NCI-H1417 treated with DMSO at 0.1 percent for 48 hours (cell line): ENCODE measurements at places on chromosomes 4 and X.
A peak's percentile ranks its signal among the peaks of the same experiment; 100 is the strongest.

DNA sequence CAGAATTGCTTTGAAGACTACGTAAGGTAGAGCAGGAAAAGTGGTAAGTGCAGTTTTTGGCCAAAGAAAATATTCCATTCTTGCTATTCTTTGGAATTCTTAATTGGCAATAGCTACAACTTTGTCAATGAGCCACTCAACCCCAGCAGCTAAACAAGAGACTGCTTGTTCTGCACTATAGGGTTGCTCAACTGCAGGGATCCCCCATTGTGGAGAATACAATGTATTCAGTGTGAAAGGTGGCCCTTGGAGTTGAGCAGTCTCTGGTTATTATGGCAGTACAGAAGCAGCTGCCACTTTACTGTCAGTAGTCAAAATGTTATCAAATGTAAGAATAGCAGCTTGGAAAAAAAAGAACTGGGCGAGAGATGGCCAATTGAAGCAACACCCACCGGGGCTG lies 808.7 kb downstream of the CENPC start:
- no peak for DNase-seq

- no peak for DNase-seq
These were observed 511.6 kb downstream of the PACRGL start for GRCh38 chr4:21211846-21212245.

GRCh38 chrX:19879735-19880378 lies 7.5 kb downstream of the SH3KBP1 start:
- no peak for DNase-seq

- no peak for DNase-seq
These were observed 1.4 kb upstream of the RPS6KA3 start for GRCh38 chrX:20267931-20268701.

DNA sequence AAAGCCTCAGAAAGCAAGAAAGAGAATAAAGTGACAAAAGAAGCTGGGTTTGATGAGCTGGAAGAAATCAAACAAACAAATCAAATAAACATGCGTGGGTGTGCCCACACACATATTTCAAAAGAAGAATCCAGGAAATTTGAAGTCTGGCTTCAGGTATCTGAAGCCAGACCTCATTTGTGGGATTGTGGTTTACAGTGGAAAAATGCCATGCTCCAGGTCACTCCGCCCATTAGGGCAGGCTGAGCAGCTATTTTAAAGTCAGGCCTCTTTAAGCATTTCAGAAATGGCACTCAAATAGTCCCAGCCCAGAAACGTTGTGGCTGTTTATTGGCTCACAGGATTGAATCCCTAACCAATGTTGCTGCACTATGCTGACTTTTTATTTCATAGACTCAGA lies 226.1 kb upstream of the F9 start:
- no peak for DNase-seq

DNA sequence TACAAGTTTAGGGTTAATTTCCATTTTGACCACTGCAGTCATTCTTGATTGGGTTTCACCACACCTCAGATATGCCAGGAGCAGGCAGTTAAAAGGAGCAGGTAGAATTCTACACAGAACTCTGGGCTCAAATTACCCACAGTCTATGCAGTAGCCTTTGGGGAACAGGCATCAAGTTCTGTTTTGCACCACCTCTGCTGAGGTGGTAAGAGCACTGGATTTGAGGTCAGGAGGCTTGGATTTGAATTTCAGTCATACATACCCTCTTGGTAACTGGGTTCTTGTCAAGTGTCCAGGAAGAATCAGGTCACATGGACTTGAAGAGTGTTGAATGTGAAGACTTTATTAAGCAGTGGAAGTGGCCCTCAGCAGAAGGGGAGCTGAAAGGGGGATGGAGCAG lies 40.4 kb upstream of the PGK1 start:
- DNase-seq: no peak

DNA sequence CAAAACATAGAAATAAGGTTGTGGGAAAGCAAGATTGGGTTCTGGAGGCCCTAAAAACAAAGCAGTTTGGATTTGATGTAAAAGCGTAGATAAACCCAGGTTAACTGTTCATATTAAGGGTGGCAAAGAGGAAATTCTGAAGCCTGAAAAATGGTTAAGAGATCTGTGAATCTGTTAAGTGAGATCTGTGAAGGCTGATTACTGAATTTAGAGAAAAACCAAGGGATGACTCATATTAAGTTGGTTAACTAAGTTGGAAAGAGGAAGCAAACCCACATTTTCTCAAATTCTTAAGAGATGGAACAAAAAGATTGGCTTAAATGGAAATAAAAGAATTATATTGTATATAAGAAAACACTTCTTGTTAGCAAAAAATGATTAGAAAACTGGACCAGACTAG lies 22.8 kb downstream of the GPAT3 start:
- no peak for DNase-seq

DNA sequence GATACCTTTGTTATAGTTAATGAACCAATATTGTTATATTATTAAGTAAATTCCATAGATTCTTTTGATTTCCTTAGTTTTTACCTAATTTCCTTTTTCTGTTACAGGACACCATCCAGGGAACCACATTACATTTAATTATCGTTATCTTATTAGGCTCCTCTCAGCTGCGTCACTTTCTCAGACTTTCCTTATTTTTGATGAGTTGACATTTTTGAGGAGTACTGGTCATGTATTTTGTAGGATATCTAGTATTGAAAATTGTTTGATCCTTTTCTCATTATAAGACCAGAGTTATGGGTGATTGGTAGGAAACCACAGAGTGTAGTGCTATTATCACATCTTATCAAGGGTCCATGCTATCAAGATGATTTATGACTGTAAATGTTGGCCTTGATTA lies 319.7 kb downstream of the NKX6-1 start:
- no peak for DNase-seq

DNA sequence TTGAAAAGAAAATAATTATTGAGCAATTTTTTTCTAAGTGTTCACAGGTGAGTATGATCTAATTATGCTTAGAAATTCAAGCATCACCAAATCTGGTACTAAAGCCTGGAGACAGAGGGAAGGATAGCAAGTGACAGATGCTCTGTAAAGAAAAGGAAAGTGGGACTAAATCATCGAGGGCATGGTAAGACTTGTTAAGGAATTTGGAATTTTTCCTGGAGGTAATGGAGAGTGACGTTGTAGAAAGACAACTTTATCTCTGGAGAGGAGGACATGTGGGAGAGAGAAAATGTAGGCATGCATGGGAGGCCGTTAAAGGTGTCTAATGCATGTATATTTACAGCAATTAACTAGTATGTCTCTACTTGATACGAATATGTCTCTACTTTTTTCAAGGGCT lies 333.2 kb upstream of the ATOH1 start:
- DNase-seq: no peak

DNA sequence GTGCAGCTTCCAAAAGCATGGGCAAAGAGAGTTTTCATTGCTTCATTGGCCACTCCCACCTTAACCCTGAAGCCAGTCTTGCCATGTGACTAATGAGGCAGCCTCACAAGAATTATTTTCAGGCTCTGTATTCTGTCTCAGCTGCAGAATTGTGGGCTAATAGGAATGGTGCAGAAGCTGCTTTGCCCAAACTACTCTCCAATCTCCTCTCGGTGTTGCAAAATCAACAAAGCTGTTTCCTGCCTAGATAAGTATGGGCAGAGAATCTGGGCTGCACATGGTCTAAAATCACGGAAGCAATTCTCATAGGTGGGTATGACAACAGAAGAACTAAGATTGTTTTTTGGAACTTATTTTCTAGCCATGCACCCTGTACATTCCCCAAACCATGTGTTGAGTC lies 31.4 kb downstream of the PPP1R2C start:
- DNase-seq: no peak

- no peak for DNase-seq
These were observed 1.5 kb downstream of the SASH3 start for GRCh38 chrX:129781134-129781672.

DNA sequence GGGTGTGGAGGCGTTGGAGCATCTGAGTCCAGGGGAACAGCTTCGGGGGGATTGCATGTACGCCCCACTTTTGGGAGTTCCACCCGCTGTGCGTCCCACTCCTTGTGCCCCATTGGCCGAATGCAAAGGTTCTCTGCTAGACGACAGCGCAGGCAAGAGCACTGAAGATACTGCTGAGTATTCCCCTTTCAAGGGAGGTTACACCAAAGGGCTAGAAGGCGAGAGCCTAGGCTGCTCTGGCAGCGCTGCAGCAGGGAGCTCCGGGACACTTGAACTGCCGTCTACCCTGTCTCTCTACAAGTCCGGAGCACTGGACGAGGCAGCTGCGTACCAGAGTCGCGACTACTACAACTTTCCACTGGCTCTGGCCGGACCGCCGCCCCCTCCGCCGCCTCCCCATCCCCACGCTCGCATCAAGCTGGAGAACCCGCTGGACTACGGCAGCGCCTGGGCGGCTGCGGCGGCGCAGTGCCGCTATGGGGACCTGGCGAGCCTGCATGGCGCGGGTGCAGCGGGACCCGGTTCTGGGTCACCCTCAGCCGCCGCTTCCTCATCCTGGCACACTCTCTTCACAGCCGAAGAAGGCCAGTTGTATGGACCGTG lies 2.2 kb downstream of the AR start:
- DNase-seq: no peak

- no peak for DNase-seq
These were observed 50.9 kb upstream of the FAM241A start for GRCh38 chr4:112094330-112094729.

DNA sequence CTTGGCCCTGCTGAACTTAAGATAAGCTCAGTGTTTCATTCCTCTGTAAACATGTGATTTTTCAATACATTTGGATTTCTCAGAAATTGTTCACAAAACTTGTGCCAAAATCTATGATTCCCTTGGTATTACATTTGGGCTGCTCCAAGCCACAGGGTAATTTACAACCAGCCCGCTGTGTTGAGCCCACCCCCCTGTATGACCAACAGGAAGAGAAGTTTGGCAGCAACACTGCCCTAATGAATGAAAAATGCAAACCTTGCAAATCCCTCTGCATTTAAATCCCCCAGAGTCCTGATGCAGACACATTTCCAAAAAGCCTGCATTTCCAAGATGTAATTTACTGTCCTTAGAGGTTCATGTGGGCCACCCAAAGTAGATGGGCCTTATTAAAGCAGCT lies 34.1 kb upstream of the GAB1 start:
- no peak for DNase-seq

DNA sequence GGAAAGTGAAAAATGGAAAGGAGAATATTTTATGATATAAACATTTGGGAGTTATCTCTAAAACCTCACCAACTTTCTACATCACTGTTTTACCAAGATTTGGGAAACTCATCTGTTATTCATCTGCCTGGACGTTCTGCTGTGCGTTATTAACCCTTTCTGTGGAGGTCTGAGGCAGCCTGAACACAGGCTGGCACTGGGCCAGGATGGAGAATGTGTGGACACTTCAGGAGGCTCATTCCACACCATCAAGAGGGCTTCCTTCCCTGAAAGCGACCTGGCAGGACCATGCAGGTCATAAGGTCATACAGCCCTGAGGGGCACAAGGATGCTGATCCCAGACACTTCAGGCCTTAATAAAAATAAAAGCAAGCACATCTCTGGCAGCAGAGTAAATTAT lies 31.2 kb upstream of the TMEM184C start:
- DNase-seq: no peak

- DNase-seq: no peak
These were observed 35.2 kb downstream of the SLC25A5 start for GRCh38 chrX:119503484-119503861.

DNA sequence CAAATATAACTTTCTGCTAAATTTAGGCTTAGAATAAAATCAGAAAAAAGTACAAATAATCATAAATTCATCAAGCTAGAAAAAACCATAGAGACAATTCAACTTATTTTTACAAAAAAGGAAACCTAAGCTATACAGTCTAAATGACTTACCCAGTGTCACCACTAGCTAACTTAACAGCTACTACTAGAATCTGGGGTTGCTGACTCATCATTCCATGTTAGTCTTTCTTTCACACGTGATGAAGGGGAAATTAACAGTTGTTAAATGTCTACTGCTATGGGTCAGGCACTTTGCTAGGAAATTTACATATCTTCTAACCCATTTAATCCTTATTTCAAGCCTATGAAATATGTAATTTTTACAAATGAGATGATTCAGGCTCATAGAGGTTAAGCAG lies 349.3 kb upstream of the GALNT7 start:
- no peak for DNase-seq

GRCh38 chr4:180434131-180434895 lies 1808.9 kb upstream of the TENM3 start:
- DNase-seq: no peak

GRCh38 chr4:78379040-78379439 lies 172.5 kb upstream of the ANXA3 start:
- DNase-seq: no peak

DNA sequence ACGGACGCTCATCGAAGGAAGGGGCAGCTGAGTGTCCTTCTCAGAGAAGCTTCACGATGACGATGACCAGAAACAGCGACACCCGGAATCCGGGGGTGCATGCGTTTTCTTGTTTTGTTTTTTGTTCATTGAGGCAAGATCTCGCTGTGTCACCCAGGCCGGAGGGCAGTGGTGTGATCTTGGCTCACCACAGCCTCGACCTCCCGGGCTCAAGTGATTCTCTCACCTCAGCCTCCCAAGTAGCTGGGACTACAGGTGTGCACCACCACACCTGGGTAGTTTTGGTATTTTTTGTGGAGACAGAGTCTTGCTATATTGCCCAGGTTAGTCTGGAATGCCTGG lies 19.8 kb downstream of the DGKQ start:
- no peak for DNase-seq

DNA sequence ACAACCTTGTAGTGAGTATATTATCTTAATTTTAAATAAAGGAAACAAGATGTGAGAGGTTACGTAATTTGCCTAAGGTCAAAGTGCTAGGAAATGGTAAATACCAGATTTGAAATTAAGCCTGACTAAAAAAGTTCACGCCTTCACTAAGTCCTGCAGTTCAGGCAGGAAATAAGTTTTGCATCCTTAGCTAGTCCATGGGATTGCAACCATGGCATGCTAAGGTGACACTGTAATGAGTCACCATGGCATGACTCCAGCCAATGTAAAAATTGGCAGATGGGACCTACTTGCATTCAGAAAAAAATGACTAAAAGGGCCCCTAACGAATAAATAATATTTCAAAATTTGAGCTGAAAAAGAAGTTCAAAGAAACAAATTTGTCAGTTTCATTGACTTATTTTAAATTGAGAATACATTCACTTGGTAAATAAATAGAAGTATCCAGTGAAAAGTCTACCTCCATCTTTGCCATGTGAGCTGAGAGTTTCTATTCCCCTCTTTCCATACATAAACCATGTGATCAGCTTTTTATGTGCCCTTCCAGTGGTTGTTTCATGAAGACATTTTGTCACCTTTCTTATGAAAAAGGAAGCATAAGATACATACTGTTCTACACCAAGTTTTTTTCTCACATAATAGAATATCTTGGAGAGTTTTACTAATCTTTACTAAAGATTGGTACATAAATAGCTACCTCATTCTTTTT lies 72.4 kb downstream of the ANKRD50 start:
- no peak for DNase-seq

DNA sequence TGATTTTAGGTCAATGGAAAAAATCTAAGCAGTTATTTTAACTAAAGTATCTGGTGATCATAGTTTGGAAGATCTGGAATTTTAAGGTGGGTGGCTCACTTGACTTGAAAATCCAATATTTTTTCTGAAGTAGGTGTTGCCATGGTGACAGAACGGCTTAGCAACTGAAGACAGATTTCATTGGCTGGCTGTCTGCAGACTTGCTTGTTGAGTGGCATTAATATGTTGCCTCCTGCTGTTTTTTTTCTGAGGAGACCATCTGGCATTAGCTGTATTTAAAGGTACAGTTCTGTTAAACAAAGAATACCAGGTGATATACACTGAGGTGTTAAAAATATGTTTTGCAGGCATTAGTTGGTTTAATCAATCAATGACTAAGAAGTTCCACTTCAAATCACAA lies 19.8 kb downstream of the CPE start:
- DNase-seq: peak; percentile 96

- no peak for DNase-seq
These were observed 884.5 kb upstream of the ADGRL3 start for GRCh38 chr4:60315586-60315985.
